ENCODE measurements at places on chromosomes 7 and 10. TPM values are rescaled to one million over a fixed set of nuclear protein-coding genes. Genes with fewer than 3 reads are reported as not detected.

- DNase-seq = peak; percentile 41
Observed at GRCh38 chr10:84004221-84004620, 135.1 kb upstream of the GHITM start.

Gene STRIP2
- 1.9 TPM for total RNA-seq

- peak; percentile 68 for DNase-seq
Observed at GRCh38 chr7:26857506-26858240, 6.7 kb downstream of the SKAP2 start.

Gene HIF1AN
- total RNA-seq = 42.4 TPM

DNA sequence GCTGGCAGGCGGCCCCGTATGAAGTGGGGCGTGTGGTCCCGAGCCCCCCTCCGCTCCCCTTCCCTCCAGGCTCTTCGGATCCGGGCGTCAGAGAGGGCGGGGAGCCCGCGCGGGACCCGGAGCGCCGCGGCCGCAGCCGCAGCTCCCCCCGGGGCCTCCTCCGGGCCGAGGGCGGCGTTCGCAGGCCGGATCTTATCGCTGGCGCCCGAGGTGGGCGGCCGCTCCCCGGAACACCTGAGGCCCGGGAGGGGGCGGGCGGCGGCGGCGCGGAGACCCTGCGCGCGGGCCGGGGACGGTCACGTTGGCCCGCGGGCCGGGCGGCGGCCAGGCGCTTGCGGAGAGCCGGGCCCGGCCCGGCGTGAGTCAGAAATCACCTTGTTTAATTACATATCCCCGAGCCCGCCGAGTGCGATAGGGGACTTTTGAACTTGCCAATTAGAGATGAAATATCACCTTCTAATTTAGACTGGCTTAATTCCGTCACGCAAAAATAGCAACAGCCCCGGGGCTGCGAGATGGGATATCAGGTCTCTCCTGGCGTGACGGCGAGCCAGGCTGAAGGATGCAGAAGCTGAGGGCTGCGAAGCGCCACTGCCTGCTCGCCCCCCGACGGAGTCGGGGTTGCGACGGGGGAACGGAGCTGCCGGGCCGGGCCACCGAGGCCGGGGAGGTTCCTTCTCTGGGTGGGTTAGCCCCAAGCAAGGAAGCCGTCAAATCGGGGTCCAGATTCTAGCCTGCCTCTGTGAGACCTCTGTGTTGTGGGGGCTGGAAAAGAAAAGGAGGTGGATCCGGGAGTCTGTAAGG lies 43.4 kb downstream of the LDB3 start:
- DNase-seq = peak; percentile 54

Gene DNAH11
- 0.05 TPM for total RNA-seq

DNA sequence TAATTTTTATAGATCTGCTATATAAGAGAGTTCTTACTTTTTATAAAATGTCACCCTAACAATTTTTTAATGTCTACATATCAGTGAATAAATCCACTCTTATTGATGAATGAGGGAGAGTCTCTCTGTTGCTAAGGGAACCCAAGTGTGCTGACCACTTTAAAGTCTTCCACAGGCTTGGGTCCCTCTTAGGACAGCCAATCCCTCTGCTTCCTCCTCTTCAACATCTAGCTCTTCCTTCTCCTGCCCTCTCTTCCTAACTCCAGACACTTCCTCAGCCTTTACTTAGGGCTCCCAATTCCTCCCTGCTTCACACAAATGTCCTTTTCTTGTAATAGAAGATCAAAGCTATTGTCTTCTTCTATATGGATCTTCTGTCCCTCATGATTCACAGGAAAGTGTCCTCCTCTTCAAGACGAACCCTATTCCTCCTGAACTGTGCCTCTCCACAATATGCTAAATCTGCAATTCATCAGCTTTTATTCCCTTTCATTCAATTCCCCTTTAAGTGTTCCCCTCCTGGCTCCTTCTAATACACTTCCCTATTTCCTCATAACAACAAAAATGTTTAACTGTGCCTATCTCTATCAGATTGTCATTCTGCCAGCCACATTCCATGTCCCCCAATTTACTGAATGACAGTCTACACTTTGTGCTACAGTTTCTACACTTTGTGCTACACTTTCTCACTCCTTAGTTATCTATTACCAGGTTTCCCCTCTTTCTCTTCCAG lies 37.7 kb downstream of the CDK6 start:
- DNase-seq = no peak

DNA sequence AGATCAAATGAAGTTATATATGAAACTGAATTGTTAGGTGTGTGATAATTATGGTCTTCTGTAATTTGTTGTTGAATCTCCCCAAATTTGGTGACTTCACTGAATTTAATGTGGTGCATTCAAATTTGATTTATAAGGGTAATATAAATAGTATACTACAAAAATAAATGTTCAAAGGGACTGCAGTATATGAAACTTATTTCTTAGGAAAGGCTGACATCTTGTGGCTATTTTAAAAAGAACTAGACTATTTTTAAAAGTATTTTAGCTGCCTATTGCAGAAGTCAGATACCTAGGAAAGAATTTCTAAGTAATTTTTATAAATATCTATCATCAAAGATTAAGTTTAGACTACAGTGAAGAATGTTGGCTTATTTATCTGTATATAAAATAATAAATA lies 36.6 kb downstream of the ATRNL1 start:
- no peak for DNase-seq

- DNase-seq = no peak
Observed at GRCh38 chr10:93437086-93437945, 44.8 kb downstream of the MYOF start.

- no peak for DNase-seq
Observed at GRCh38 chr10:89427629-89428028, 13.3 kb downstream of the IFIT5 start.

Gene MYH16
- total RNA-seq = not detected

Gene FAM237B
- total RNA-seq = not detected

GRCh38 chr7:114620208-114620607 lies 205.6 kb downstream of the FOXP2 start:
- DNase-seq = no peak

- DNase-seq = no peak
Observed at GRCh38 chr7:85030893-85031292, 156.0 kb downstream of the SEMA3D start.

DNA sequence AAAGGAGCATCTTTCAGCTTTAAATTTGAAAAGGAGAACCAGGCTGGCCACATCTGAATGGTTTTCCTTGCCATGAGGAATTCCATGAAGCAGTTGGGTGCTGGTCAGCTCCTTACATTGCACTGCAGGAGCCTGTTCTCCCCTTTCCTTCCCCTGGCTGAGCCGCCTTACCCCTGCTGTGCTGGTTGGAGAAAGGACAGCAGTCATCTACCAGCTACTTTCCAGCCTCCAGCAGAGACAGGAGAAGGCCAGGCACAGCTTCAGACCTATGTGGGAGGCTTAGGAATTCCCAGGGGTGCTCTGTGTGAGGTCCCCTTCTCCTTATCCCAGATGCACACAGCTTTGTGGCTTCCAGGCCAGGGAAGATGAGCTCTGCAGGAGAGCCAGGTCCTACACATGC lies 4.7 kb downstream of the C10orf71 start:
- no peak for DNase-seq

Gene SAMD9L
- total RNA-seq = 7.2 TPM

- no peak for DNase-seq
Observed at GRCh38 chr7:151773797-151774196, 103.1 kb downstream of the PRKAG2 start.

DNA sequence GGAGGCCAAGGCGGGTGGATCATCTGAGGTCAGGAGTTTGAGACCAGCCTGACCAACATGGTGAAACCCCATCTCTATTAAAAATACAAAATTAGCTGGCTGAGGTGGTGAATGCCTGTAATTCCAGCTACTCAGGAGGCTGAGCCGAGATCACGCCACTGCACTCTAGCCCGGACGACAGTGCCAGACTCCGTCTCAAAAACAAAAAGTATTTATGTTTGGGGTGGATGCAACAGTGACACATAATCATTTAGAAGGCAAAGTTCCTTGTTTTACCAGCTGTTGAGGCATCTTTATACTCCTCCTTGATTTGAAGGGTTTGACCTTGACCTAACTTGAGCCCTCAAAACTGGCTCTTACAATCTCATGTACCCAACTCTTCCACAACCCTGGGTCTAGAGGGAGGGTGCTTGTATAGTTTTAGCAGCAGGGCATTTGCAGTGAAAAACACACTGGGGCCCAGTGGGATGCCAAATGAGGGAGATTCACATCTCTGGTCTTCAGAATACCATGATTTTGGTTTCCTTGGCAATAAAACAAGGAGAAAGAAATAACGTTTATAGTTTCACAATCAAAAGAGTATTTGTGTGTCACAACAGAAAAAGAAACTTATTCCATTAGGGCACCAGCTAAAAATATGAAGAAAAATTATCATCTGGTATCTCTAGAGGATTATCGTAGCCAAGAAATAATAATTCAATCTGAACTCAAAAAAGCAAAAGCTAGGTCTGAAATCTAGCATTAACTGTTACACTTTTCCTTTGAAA lies 14.2 kb upstream of the TMEM254 start:
- no peak for DNase-seq

- DNase-seq = no peak
Observed at GRCh38 chr7:130145424-130146100, 59.6 kb downstream of the TMEM209 start.

- DNase-seq = no peak
Observed at GRCh38 chr7:155754165-155754564, 58.1 kb downstream of the SHH start.

- DNase-seq = no peak
Observed at GRCh38 chr10:72689660-72690059, 2.3 kb upstream of the MCU start.

DNA sequence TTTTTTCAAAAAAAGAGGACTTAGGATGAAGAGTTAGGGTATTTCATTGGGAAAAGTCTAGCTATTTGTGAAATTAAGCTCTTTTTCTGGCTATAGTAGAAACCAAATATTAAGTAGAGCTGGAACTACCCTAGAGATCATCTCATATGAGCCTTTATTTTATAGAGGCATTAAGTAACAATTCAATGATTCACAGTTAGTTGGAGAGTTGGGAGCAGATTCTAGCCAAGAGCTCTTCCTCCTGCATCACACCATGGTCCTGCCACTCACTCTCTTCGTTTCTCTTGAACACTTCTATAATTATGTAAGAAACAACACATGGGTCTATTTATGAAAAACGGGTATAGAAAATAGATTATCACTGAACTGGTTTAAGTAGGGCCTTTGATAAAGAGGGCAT lies 76.1 kb upstream of the ANK3 start:
- no peak for DNase-seq

Gene TFEC
- total RNA-seq = 2.9 TPM

- DNase-seq = no peak
Observed at GRCh38 chr10:101262147-101262546, 32.9 kb upstream of the LBX1 start.

DNA sequence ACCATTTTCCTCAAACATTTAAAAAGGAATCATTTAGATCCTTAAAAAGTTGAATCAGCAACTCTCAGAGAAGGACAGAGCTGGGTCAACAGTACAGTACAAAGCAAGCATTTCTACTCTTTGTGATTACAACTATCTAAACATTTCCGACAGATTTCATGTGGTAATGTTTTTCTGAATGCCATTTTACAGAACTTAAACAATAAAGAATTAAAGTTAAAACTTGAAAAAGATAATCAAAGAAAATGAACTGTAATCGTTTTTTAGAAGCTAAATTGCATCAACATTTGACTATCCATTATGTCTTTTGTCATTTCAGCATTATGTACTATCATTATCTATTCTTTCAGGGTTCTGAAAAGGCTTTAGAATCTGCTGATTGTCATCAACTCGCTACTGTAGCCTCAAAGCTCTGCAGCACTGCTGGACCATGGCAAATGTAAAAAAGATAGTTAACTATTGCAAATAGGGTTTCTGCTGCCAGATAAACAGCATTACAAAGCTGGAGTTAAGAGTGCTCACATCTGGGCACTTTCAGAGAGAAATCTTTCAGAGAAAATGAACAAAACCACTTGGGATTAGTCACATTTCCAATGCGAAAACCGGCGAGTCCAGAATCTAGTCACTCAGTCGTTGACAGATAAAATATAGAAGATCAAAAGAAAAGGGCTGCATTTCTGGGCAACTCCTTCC lies 160.4 kb upstream of the LAMB4 start:
- no peak for DNase-seq

- peak; percentile 12 for DNase-seq
Observed at GRCh38 chr7:45593121-45593541, 19.0 kb downstream of the ADCY1 start.

Gene PTF1A
- not detected for total RNA-seq

DNA sequence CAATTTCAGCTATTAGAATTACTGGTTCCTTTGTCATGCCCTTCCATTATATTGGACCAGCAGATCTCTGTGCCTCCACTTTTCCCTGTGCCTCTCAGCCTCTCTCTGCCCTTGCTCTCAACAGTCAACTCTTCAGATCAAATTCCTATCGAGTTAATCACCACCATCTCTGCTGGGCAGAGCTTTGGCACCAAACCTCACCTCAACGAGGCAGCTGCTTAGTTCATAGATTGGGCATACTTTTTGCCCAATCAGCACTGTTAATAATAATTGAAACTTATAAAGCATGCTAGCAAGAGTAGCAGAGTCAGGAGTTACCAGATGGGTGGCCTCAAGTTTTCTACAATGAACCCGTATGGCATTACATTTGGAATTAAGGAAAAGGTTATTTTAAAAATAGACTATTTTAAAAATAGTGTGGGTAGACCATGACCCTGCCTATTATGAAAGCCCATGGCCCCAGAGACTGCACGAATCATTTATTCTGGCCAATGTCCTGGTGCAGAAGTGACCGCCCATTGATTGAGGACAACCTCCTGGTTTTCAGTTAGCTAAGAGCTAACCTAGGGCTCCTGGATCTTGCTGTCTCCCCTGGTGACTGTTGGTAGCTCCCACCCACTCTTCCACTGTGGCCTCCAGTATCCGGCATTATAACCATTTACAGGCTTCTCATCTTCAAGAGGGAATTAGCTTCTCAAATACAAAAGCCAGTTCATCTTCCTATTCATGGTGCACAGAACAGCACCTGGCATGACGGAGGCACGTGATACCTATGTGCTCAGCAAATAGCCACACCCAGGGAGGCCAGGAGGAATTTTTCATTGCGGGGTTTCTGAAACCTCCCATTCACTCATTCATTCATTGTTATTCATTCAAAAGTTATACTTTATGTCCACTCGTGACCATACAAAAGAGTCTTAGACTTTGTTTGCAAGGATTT lies 265.4 kb downstream of the INHBA start:
- no peak for DNase-seq

DNA sequence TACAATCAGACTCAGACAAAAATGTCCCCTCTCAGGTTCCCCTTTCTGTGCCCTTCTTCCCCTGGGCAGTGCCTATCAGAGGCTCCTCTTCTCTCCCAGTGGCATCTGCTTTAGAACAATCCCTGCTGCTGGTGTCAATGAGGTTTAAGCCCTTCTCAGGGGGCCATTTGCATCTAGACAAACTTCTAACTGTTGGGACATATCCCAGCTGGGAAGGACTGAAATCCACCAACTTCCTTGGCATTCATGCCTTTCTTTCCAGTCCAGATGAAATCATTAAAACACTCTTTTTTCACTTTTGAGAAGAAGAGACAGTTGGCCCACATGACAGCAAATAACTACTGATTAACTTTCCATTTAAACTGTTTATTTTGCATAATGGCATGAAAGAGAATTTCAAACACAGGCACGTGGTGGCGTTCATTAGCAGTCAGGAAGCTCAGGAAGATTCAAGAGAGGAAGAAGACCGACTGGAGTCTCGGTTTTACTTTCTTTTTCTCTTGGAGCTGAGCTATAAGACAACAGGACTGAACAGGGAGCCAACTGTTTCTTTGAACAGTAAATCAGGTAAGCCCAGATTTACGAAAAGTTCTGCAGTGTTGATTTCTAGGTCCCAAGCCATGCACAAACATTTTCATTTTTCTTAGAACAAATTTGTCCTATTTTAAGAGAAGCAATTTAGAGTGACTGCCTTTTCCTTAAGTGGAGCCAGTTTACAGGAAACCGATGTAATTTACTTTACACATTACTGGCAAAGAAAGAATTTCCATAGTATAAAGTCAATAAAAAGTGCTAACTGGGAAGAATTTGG lies at the start of gene GIMAP2:
Gene GIMAP2 (plus strand): TSS at position 488 of the 811 bp plus-strand sequence. CDS start 1,354 bp downstream, outside the sequence.
- DNase-seq = peak; percentile 38
